Left cardiac atrium (tissue), 4 donors: ENCODE measurements at places on chromosomes 13 and 19. TPM values are rescaled to one million over a fixed set of nuclear protein-coding genes. Genes with fewer than 3 reads are reported as not detected.

KIR2DL1 gene
- total RNA-seq = not detected

CEACAM1 gene
- total RNA-seq = 2.4 TPM

DNA sequence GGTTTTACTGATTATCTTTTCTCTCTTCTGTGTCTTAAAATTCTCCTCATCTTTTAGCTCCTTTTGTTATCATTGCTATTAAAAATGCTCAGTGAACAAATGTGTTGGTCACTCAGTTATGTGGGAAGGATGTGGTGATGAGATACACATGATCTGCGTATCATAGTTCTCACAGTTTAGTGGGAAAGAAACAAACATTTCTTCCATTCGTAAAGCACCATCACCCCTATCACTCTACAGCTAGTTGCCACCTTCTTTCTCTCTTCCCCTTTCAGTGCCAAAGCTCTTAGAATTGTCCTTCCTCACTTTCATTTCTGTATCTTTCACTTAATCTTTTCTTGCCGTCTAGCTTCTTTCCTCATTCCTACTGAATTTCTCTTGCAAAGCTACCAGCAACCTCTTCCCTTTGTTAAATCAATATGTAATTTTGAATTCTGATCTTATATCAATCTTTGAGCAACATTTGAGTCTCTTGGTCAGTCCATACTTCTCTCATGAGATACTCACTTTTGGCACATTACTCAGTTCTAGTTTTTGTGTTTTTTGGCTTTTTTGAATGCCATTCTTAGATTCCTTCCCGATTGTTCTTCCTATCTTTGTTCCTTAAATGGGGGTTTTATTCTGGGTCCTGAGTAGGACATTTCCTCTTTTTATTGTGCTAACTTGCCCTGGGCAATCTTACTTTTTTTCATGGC is 122.3 kb downstream of the PCCA start:
- no peak for DNase-seq

DNA sequence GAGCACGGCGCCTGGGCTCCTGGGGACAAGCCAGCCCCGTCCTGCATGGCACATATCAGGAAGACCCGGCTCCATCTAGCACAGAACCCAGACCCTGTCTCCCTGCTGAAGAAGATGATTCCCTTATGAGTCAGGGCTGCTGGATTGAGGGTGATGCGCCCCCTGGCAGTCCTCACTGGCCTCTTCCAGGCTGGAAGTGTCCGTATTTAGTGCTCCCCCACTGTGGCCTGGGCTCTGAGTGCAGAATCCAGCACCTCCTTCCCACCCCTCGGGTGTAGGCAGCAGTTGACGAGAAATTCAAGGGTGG is 14.9 kb downstream of the COMP start:
- no peak for DNase-seq

GRCh38 chr19:19459073-19459472 is 53.6 kb downstream of the GATAD2A start:
- DNase-seq = no peak

GRCh38 chr13:111121506-111121905 is 6.4 kb downstream of the ARHGEF7 start:
- DNase-seq = no peak

DNA sequence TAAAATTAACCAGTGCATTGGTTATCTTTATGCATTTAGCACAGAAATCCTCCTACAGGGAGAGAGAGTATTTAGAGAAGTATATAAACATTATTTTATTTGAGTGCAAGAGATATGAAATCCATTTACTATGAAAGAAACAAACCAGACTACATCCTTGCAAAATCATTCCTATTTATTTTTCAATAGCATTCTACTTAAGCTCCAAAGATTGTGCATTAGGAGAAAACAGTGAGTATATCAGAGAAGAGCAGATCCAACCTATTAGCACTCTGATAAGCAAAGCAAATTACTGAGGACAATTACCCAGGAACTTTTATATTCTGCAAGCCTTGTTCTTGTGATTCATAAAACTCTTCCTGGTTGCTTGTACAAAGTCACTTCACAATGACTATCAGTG is 256.1 kb downstream of the FGF14 start:
- DNase-seq = no peak
